ENCODE measurements at places on chromosomes 4 and X.

GRCh38 chrX:39592776-39593175 is 505.0 kb downstream of the BCOR start:
- DNase-seq, result no peak

GRCh38 chr4:145782756-145783155 is 102.8 kb downstream of the C4orf51 start:
- no peak for DNase-seq

DNA sequence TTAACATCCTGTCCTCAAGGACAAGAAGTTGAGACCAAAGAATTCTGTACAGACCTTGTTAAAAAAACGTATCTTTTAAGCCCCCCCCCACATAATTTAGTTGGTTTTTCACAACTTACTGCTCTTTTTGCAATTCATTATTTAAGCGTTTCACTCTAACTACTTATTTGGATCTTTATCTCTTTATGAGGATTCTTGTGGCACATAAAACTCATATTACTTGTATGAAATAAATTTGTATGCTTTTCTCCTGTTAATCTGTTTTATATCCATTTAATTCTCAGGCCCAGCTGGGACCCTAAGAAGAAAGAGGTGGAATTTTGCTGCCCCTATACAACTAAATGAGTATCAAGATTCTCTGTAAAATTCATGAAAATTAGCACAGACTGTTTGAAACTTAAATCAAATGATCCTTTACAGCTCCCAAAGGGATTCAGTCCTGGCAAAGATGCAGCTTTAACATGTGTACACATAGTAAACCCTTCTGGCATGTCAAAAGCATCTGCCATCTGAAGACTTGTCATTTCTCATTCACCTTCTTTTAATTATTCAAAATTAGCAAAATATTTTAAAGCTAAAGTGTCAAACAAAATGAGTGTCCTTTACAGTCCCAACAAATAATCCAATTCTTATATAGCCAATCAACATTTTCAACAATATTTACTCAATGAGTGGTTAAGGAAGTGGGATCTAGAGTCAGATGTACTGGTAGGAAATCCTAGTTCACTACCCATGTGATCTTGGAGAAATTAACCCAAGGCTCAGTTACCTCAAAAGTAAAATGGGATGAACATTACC is 17.7 kb downstream of the ARAP2 start:
- no peak for DNase-seq

DNA sequence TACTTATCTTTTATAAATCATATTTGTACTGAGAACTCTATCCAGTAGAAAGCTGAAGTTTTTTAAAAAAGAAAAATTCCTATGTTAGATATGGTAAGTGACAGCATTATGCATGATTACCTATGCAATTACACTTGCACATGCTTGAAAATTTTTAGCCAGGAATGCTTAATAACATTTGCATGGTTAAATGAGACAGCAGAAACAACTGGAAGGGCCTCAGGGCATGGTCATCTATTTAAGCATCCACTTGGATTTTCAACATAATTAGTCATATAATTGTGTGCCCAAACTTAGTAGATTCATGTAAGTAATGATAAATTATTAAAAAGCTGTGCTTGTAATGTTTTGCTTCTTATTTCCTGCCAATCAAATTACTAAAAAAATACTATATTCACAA is 151.9 kb downstream of the TTC29 start:
- no peak for DNase-seq

- DNase-seq, result no peak
Measured at GRCh38 chr4:8366601-8367000, 73.9 kb downstream of the ACOX3 start.

GRCh38 chrX:101550362-101550750 is at the start of gene ARMCX1:
Gene ARMCX1, plus strand, starts transcription at chrX:101550547. Its CDS starts 2,384 bp downstream, at chrX:101552931.
- DNase-seq, result no peak

DNA sequence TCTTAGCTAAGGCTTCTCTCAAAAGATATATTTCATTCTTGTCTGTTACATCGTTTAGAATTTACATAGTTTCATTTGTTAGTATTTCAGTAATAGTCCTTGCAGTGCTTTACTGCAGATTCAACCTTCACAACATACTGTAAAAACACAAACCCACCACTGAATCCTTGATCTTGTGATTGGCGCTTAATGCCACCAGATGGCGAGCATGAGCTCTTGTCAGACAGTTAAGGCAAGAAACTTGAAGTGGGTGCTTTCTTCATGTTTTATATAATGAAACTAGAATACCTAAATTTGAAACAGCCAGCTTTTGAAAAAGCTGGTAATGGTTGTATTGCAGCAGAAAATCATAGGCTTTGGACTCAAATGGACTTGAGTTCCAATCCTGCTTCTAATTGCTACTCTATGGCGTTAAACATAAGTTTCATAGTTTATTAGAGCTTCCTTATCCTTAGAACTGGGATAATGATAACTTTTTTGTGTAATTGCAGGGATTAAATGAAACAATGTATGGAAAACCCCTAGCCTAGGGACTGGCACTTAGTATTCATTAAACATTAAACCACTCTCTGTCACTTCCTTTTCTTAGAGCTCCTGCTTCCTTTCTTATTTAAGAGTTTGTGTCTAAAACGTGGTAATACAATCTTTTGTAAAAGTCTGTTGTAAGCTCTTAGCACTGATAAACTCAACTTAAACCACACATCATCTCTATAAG is 95.1 kb downstream of the USP9X start:
- no peak for DNase-seq

DNA sequence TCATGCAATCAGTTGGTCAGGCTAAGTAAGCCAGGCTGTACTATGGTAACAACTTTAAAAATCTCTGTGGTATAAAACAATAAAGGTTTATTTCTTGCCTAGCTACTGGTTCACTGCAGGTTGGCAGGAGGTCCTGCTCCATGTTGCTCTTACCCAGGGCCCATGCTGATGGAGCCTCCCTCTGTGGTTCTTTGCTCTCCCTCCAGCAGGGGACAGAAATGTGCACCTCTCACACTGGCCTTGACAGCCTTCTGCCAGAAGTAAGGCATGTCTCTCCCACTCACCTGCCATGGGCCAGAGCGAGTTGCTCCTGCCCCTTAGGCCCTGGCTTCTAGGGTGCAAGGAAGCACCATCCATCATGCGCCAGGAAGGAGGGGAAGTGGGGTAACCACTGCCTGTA is 31.1 kb downstream of the CLDN22 start:
- DNase-seq, result no peak
